Trophoblast cell (in vitro differentiated cells and primary cell): ENCODE measurements at places on chromosomes 4 and X.
A peak's percentile ranks its signal among the peaks of the same experiment; 100 is the strongest.

- no peak for DNase-seq
These were observed 207.1 kb downstream of the ZNF330 start for GRCh38 chr4:141427726-141428296.

GRCh38 chrX:34631479-34632220, 25.4 kb downstream of the TMEM47 start:
- no peak for DNase-seq

DNA sequence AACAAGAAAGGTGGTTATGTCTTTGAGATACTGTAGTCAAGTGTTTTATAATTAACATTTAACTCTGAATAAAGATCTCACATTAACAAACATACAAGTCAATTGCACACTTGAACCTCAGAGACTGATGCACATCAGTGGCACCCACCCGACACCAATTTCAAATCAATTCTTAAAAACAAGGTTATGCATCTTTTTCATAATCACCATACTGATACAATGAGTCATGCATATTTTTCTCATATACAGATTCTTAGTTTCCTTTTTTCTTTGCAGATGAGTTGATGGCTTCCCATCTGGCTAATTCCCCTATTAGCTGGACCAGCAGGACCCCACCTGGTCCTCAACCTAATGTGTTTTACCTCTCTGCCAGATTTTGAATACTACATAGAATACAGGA, 136.2 kb upstream of the RPL34 start:
- no peak for DNase-seq

DNA sequence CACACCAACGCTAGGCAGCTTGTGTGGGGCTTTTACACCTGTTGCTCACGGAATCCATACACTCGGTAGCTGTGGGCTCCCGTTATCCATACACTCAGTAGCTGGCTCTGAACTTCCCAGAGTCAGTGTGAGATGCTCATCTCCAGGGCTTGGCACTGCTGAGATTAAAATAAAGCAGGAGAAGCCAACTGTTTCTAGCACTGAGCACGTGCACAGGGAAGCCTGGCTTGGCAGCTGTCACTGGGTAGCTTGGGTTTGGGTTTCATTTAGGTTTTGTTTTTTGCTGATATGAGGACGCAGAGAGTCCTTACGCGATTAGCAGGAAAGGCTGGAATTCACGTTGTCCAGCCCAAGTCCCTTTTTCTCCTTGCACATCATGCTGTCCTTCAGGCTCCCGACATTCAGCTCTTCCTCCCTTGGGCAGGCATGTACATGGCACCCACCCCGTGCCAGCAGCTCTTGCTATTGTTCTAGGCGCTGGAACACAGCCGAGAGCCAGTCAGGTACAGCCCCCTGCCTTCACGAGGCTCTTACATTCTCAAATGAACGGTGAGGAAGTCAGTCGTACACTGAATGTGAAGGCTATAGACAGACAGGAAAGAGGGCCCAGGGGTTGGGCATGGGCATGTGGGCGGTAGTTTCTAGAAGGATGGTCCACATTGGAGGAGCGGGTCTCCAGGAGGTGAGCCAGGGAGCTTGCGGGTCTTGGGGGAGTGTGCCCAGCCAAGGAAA, 25.9 kb downstream of the NSG1 start:
- DNase-seq = no peak

DNA sequence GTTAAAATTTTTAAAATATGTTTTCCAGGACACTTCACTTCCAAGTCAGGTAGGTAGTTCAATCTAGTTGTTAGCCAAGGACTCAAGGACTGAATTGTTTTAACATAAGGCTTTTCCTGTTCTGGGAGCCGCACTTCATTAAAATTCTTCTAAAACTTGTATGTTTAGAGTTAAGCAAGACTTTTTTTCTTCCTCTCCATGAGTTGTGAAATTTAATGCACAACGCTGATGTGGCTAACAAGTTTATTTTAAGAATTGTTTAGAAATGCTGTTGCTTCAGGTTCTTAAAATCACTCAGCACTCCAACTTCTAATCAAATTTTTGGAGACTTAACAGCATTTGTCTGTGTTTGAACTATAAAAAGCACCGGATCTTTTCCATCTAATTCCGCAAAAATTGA, 49.7 kb downstream of the XIAP start:
- no peak for DNase-seq

- no peak for DNase-seq
These were observed 145.2 kb upstream of the MAB21L2 start for GRCh38 chr4:150436598-150437370.

- no peak for DNase-seq
These were observed 155.9 kb upstream of the WDR1 start for GRCh38 chr4:10272511-10272910.

GRCh38 chrX:119549327-119550016, 15.7 kb downstream of the STEEP1 start:
- no peak for DNase-seq

DNA sequence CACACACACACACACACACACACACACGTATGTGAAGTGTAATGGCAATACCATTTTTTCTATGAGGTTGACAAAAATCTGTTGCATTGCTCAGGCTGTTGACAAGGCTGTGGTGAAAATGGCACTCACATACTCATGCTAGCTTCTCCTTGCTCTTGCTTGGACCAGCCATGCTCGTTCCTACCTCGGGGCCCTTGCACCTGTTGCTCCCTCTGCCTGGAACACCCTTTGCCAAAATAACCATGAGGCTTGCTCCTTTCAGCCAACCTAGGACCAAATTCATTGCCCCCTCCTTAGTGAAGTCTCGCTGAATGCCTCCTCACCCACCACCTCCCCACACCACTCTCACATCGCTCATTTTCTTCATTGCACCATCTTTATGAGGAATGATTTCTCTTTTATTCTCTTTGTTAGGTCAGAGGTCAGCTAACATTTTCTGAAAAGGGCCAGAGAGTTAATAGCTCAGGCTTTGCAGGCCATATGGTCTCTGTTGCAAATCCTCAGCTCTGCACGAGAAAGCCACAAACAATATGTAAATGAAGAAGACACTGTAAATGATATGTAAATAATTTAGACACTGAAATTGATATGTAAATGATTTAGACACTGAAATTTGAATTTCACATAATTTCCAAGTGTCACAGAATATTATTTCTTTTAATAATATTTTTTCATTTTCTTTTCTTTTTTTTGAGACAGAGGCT, 13.3 kb downstream of the SLC38A5 start:
- DNase-seq = no peak

- DNase-seq = no peak
These were observed 373.8 kb downstream of the OPHN1 start for GRCh38 chrX:68059469-68059868.

DNA sequence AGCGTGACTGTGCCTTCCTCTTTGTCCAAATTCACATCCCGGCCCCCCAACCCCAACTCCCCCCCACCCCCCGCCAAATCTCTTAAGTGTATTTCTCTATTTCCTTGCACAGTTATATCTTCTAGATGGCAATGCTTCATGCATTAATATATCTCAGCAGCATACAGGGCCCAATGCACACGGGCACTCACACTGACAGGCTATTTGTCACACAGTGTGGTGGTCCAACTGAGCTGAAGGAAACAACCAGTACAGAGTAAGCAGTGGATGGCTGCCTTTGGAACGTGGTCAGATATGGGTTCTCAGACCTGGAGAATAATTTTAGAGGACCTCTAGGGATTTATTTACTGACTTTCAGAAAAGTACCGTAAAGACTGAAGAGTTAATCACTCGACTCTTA, 681 bp downstream of the EXOC1 start:
- no peak for DNase-seq

- DNase-seq = peak; percentile 91
These were observed 291.9 kb downstream of the SLC7A11 start for GRCh38 chr4:137950286-137950685.

DNA sequence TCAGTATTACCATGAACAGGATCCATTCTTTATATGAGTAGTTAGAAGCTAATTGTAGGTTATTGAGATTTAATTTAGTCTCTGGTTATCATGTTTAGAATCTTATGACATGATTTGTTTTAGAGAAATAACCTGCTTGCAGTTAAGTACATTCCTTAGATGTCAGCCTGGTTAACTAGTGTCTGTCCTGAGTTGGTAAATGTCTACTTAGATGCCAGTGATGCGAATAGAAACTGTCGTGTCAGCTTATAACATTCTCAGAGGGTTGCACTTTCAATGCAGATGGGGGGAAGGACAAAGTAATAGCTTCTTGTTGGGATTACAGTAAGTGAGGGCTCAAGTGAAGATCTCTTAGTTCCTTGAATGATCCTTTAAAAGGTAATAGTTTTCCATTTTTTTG, 227.8 kb upstream of the SPRY1 start:
- DNase-seq = no peak

DNA sequence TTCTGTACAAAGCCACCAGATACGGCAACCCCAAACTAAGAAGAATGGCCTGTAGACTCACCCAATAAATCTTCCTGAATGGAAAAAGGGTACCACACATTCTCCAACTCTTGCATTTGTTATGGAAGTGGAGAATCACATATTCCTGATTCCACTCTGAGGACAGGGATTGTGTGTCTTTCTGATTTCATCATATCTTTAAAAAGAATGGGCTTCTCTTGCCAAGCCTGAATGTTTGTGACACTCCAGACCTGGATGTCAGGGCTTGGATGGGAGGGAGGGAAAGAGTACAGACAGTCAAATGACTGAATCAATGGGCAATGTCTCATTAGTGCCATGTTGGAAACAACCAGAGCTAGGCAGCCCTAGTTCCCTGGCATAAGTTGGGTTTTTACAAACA, 77.4 kb downstream of the PLAC1 start:
- no peak for DNase-seq

GRCh38 chrX:116449156-116449555, 12.8 kb downstream of the SLC6A14 start:
- no peak for DNase-seq

DNA sequence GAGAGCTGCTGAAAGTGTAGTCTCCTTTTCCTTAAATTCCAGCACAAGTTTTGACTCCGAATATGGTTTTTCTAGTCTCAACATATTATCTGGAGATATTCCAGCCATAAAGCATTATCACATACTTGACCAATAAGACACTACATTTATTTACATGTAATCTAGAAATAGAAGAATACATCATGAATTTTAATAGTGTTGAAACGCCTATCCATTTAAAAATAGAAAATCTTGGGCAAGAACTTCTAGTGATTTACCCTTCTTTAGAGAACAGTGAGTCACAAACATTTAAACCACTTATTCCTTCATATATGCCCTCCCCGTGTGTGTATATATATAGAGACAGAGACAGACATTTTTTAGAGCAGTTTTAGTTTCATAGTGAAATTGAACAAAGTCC, 161.5 kb downstream of the SOWAHB start:
- no peak for DNase-seq

- no peak for DNase-seq
These were observed 19.3 kb downstream of the ARHGEF6 start for GRCh38 chrX:136761421-136761820.

GRCh38 chrX:15600049-15600448, 711 bp downstream of the ACE2 start:
- DNase-seq = no peak

- DNase-seq = no peak
These were observed 43.3 kb downstream of the RPS3A start for GRCh38 chr4:151142758-151143157.

GRCh38 chr4:84977396-84977795, 10.9 kb upstream of the WDFY3 start:
- no peak for DNase-seq

DNA sequence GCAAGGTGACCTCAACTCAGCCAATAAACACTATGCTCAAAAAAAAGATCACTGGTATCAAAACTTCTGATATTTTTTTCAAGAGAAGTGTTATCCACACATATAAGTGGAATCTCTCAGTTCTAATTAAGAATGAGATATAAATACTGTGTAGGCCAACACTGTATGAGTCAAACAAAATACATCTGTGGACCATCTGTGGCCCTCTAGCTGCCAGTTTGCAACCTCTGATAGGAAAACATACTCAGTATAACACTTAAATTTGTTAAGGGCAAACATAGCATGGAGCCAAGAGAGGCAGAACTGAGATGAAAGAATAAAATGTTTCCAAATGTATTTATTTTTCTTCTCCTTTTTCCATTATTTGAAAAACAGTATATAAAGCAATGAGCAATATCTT, 377.3 kb downstream of the ARAP2 start:
- no peak for DNase-seq

DNA sequence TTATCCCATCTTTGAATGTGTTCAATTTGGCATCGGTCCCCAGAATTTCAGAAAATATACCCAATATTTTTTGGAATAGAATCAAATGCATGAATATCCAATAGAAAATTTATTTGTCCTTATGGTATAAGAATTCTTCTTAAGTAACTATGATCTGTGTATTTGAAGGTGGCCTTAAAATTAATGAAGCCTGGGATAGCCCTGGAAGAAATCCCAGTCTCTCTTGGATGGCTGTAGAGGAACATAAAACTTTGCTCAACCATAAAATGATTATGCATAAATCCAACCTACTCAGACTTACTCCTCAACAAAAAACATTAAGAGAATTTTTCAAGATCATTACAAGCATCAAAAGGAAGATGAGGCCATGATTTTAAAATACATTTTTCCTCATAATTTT, 269.4 kb upstream of the SMIM31 start:
- no peak for DNase-seq

GRCh38 chrX:13825178-13825762, 8.4 kb upstream of the GPM6B start:
- DNase-seq = no peak

DNA sequence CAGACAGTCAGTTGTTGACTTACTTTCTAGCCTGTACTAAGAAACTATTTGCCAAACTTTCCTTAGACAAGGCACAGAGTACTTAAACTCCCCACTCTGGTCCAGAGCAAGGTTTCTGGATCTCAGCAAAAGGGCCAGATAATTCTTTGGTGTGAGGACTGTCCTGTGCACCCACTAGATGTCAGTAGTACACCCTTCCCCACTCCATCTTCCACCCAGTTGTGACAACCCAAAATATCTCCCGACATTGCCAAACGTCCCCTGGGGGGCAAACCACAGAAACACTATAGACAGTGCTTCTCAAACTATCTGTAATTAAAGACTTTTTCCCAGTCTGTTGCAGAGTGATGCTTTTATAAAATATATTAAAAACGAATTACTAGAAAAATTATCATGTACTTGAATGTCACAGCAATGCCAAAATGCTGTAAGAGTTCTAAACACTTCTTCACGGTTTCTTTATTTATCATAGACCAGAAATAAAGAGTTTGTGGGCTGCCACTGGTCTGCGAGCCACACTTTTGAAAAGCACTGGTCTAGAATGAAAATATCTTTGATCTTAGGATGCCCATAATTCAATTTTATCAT, 203.5 kb downstream of the PRDM5 start:
- DNase-seq = no peak

- no peak for DNase-seq
These were observed 22.8 kb downstream of the STAP1 start for GRCh38 chr4:67581208-67581857.

DNA sequence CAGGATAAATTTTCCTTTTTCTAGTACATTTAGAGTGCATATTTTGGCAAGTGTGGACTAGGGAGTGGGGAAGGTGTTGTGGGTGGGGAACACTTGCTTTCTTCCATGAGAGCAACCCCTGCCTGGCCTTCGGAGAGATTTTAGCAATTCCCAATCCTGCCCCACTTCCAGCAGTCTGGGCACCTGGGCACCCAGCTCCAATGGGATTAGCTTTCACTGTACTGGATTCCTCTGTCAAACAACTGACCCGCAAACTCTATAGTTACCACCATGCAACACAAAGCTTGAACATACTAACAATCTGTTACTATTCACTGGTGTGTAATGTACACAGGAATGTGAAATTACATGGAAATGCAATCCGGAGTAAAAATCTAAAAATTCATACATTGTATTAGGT, 50.3 kb downstream of the SH3RF1 start:
- no peak for DNase-seq

GRCh38 chrX:114344756-114345349, 239.0 kb upstream of the HTR2C start:
- DNase-seq = peak; percentile 61
